Inflammatory macrophage treated with lipopolysaccharide for 4 hours (primary cell): ENCODE measurements at places on chromosomes 1 and 21.
A peak's percentile ranks its signal among the peaks of the same experiment; 100 is the strongest.

DNA sequence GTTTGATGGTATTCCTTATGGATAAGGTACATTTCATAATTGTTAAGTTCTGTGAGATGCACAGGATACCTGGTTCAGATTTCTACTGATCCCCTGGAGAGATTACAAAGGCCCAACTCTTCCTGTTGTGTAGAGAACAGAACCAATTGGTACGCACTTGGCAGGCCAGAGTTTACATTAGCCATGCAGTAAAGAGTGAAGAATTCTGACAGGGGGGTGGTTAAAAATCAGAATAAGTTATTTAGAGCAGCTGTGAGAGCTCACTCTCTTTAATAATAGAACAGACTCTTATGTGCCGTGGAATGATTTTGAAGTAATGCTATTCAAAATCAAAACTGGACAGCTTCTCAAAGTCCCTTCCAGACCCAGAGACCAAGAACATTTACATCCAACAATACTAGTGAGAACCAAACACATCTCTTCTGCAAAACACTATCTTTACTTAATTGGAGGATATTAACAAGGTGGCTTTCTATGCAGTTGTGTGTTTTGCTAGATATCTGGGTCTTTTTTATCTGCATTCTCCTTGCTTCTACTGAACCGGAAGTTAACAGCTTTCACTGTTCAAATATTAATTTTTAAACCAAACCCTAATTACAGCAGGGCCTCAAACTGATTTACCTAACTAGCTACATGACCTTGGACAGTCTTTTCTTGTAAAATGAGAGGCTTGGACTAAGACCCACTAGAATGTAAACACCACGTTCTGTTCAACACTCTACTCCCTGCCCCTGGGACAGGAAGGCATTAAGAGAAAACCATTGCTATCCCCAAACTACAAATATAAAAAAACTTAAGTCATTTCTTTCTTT is 4.0 kb downstream of the USP24 start:
- no peak for DNase-seq

GRCh38 chr1:31410871-31411270 is 2.1 kb upstream of the SERINC2 start:
- no peak for DNase-seq

DNA sequence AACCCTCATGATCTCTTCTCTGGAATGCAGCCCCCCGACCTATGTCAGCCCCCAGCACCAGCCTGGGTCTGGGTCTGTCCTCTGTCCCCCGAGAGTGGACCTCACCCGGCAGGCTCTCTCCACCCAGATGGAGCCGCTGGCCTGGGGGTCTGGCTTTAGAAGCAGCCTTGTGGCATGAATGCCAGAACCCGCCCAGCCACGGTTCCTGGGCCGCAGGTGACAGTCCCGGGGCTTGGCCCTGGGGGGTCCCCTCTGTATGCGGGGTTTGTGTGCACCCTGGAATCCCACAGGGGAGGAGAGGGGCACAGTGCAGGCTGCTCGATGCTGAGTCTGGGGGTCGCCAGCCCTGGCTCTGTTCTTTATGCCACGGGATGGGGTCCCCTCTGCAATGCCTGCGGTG is 96.0 kb upstream of the ACTRT2 start:
- no peak for DNase-seq

- DNase-seq = no peak
Measured at GRCh38 chr21:36542312-36543101, 62.6 kb upstream of the CLDN14 start.

DNA sequence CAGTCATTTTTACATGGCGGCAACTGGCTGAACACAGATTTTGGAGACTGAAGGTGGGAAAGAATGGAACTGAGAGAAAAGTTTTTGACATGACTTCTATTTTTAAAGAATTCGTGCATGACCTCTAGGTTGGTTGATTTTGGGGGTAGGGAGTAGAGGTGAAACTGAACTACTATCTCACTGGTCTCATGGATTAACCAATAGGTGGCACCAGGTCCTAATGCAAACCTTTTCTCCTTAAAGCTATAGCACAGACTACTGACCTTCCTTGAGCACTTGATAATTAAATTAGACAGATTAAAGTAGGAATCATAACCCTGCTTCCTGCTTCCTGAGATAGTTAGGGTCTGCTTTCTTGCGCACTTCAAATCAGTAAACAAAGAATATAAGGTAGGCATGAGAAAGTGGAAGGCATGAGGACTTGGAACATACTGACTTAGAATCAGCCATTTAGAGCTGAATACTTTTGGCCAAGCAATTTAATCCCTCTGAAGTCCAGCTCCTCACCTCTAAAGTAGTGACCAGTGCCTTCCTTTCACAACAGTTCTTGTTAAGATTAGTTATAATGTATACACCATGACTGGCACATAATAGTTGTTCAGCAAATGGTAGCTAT is 206.0 kb downstream of the CENPF start:
- DNase-seq = no peak

- no peak for DNase-seq
Measured at GRCh38 chr1:53285969-53286760, 41.7 kb downstream of the LRP8 start.

GRCh38 chr1:219783605-219784235 is 144.6 kb downstream of the SLC30A10 start:
- DNase-seq = peak; percentile 18

DNA sequence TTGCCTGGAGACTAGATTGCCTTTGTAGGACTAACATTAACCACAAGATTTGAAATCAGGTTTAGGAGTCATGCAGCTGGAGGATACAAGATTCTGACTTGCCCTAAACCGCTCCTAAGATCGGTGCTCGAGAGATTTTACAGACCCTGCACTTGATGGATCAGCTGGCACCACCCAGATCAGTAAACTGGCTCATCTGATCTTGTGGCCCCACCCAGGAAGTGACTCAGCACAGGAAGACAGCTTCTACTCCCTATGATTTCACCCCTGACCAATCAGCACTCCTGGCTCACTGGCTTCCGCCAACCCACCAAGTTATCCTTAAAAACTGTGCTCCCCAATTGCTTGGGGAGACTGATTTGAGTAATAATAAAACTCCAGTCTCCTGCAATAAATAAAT is 876 bp upstream of the CATSPERE start:
- peak; percentile 19 for DNase-seq

- no peak for DNase-seq
Measured at GRCh38 chr1:41225495-41225894, 16.6 kb downstream of the SCMH1 start.

- DNase-seq = no peak
Measured at GRCh38 chr1:150194381-150195031, 41.4 kb downstream of the ANP32E start.

GRCh38 chr1:67676287-67676686 is 8.7 kb upstream of the GADD45A start:
- no peak for DNase-seq

DNA sequence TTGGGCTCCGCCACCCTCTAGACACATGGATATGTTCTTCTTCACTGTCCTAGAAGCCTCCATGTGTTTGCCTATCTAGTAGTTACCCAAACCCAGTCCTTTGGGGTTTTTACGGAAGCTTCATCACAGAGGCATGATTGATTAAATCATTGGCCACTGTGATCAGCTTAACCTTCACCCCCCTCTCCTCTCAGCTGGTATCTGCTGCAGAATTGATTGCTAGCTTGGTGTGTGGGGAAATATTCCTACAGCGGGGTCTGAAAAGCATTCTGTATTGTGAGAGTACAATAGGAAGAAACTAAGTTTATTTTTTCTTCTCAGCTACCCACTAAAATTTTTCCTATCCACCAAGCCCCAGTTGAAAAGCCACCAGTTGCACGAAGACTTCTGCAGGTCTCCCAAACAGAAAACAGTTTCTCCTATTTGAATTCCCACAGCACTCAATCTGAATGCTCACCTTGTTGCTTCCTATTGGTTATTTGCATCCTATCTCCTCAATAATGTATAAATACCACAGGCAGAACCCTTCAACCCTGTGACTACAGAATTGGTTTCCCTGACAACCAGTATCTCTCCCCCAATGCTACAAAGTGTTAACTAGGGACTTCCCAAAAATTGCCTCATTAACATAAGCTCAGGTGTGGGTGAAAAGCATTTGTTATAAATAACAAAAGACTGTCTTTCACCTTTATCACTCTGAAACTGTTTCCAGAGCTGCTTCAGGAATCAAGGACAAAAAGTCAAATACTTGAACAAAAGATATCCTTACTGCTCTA is 9.3 kb upstream of the VANGL1 start:
- DNase-seq = no peak

GRCh38 chr1:243587823-243588560 is 262.1 kb downstream of the AKT3 start:
- no peak for DNase-seq

DNA sequence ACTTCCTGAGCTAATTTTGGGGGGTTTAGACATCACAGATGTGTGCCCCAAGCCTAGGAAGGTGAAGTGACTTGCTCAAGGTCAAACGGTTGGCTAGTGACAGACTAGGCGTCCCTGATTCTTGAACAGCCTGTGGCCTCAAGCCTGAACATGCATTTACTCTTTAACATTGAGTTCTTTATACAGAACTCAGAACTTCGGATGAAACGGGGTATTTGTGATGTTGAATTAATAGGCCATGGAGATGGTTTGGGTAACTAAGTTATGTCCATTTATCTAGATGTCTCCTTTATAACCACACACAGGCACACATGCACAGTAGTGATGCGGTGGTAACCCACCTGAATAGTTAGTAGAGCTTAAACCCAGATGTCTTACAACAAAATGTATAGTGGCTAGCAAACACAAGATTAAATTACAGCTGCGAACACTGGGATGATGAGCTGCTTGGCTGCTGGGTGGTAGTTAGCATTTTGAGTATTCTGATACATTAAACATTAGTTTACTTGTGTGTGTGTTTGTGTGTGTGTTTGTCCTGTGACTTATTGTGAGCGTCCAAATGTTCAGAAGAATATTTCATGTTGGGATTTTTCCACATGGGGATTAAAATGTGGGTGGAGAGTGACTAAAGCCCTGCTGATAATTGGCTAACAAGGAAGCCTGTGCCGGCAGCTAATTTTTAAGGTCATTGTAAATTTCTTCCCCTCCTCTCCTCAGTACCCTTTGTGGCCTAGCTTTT is 2.3 kb downstream of the ATP1A1 start:
- DNase-seq = peak; percentile 74

GRCh38 chr1:105337420-105337819 is 1587.7 kb downstream of the AMY1C start:
- no peak for DNase-seq

DNA sequence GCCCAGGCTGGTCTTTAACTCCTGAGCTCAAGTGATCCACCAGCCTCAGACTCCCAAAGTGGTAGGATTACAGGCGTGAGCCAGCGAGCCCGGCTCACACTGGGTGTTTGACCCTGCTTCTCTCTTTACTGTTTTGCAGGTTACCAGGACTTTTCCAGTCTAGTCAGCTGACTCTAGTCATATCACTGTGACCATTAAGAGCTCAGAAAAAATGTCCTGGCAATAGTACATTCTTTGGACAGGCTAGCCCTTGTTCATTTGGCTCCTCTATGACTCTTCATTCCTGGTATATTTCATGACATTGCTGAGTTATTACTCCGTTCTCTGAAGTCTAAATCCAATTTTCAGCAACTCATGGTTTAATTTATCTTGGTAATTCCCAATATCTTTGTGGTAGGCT is 8.0 kb upstream of the CA6 start:
- no peak for DNase-seq

GRCh38 chr1:53577761-53578100 is 118.5 kb downstream of the DMRTB1 start:
- no peak for DNase-seq

DNA sequence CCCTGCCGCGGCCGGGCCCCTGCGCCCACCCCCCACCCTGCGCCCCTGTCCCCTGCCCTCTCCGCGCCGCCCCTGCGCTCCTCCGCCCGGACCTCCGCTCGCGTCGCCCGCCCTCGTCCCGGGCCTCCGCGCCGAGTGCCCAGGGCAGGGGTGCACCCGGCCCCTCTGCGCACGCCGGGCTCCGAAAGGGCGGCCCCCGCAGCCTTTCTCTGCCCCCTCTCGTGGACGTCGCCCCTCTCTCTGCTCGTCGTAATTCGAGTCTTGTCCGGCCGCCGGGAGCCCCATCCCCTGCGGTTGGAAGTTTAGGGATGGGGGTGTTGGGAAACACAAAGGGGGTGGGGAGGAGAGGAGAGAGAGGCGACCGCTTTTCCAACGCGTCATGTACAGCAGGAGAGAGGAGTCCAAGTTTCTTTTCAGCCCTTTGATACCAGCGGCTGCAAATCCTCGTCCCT is 407 bp downstream of the GALNT2 start:
- DNase-seq = peak; percentile 20

- DNase-seq = peak; percentile 3
Measured at GRCh38 chr1:6652986-6653385, 28.3 kb downstream of the THAP3 start.

DNA sequence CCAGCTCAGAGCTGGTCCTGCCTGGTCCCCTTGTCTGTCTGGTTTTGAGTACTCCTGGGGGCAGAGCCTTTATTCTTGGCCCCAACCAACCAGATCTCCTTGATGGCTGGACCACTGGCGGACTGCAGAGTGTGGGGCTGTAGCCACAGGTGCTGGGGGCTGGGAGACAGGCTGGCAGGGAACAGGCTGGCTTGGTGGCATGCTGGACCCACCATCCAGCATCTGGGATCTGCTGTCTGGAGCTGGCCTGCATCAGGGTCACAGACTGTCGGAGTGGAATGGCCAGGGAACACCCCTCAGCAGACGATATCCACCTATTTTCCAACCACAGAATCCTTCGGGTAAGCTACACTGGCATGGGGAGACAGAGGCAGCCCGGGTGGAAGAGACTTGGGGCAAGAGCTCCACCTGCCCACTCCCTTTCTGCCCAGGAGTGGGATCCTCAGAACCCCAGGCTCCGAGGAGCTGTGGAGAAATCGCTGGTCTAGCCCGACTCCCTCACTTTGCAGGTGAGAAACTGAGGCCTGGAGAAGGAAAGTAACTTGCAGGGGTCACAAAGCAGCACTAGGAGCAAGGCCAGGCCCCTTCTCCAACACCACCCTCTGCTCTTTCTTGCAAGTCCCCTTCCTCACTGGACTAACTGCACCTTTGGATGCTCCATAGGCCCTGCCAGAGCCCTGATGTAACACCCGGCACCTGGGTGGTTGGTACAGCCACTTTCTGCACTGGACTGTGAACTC is 40.6 kb downstream of the TNNT2 start:
- no peak for DNase-seq

- DNase-seq = no peak
Measured at GRCh38 chr1:16926491-16927073, 4.9 kb downstream of the CROCC start.

GRCh38 chr1:58585581-58586151 is 8.6 kb upstream of the TACSTD2 start:
- DNase-seq = no peak

- peak; percentile 15 for DNase-seq
Measured at GRCh38 chr1:168509210-168509609, 34.6 kb downstream of the XCL2 start.
